Right ventricle myocardium inferior (tissue), 1 donor: ENCODE measurements at places on chromosomes 6 and 20. TPM values are rescaled to one million over a fixed set of nuclear protein-coding genes. Genes with fewer than 3 reads are reported as not detected.
A peak's percentile ranks its signal among the peaks of the same experiment; 100 is the strongest.

The OPRM1 gene
- total RNA-seq, result not detected

GRCh38 chr20:10404959-10405530 lies 29.0 kb downstream of the MKKS start:
- DNase-seq, result no peak

- DNase-seq, result no peak
These were observed 608.4 kb upstream of the SYNCRIP start for GRCh38 chr6:86251106-86251505.

DNA sequence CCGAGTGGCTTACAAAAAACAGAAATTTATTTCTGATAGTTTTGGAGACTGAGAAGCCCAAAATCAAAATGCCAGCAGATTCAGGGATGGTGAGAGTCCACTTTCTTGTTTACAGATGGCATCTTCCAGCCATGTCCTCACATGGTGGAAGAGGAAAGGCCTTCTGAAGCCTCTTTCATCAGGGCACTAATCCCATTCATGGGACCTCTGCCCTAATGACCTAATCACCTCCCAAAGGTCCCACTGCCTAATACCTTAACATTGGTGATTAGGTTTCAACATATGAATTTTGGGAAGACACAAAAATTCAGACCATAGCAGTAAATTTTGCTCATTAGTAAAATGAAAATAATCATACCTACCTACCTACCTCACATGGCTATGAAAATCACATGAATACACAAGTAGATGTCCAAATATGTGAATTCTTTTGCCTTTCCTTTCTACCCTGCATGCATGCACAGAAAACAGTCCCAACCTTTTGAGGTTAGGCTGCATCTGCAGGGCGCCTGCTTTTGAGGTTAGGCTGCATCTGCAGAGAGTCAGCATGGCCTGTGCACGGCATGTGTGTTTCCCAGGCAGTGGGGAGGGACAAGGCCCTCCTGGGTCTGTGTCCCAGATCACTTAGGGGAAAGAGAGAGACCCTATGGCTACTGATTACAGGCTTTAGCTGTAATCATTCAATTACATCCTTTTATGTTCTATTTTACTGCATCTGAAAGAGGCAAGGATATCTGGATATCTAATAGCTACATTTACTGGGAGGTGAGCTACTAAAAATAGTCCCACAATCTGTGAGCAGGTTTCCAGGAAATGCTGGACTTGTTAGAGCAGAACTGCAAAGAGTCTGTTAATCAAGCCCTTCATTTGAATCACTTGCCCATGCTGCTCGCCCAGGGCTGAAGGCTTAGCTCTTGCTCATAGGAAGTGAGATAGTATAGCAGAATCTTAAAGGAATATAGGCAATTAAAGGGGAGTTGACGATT lies 497.7 kb upstream of the MARCKS start:
- DNase-seq, result no peak

GRCh38 chr6:134420614-134421181 lies 102.8 kb upstream of the SGK1 start:
- DNase-seq, result no peak

GRCh38 chr6:133504761-133505160 lies 263.6 kb downstream of the EYA4 start:
- peak; percentile 50 for DNase-seq

DNA sequence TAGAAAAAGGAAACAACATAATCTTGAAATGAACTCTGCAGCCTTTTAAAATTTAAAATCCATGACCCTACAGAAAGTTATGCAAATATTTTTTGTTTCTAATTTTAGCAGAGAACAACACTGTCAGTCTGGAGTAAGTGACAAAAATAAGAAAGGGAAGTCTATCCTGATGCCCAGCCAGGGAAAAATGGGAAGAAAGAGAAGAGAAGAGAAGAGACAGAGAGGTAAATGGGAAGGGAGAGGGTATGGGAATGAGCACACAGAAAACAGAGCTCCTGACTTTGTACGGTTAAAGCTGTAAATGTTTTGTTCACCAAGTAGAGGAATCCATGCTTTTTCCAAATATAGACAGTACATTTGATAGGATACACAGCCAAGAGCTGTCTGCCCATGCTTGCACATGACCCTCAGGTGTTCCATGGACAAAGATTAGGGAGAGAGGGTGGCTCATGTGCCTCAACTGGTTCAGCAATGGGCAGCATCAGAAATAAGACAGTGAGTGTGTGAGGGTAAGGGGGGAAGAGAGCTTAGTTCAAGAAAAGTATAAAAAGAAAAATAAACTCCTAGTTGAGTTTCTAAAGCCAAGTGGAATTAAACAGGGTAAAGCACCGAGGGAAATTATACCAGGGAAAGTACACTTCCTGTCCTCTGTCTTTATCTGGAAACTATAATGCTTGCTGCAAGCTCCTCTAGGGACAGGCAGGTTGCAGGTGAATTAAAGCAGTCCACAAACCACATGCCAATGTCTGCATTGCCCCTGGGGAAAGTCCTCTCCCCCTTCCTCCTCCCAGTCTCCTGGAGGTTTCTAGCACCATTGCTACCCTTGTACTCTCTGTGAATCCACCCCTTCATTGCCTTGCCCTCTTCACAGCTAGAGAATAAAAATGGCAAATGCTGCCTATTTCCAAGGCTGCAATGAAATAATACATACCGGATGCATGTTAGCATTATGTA lies 30.0 kb downstream of the MAP3K5 start:
- DNase-seq, result no peak

GRCh38 chr20:16951876-16952275 lies 203.7 kb downstream of the OTOR start:
- DNase-seq, result no peak

The CCDC170 gene
- 0.38 TPM for total RNA-seq

DNA sequence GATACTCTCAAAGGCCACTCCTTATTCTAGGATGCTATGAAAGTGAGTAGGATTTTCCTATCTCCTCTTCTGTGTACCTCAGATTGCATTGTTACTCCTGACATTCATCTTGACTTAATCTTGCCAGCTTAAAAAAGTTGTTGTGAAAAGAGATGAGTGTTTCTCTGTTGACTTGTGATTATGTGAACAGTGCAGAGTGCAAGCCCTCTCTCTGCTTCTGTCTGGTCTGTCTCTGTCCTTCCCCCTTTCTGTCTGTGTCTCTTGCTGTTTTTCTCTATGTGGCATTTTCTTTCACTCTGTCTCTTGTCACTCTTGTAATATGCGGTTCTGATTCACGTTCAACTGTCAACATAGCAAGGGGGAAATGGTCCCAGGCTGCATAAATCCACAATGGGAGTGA lies 306.6 kb downstream of the FARS2 start:
- no peak for DNase-seq

GRCh38 chr6:14573267-14573666 lies 455.7 kb downstream of the CD83 start:
- DNase-seq, result no peak

- no peak for DNase-seq
These were observed 109.8 kb downstream of the CHD6 start for GRCh38 chr20:41508335-41508734.

GRCh38 chr20:44500221-44500620 lies 21.6 kb downstream of the SERINC3 start:
- no peak for DNase-seq

DNA sequence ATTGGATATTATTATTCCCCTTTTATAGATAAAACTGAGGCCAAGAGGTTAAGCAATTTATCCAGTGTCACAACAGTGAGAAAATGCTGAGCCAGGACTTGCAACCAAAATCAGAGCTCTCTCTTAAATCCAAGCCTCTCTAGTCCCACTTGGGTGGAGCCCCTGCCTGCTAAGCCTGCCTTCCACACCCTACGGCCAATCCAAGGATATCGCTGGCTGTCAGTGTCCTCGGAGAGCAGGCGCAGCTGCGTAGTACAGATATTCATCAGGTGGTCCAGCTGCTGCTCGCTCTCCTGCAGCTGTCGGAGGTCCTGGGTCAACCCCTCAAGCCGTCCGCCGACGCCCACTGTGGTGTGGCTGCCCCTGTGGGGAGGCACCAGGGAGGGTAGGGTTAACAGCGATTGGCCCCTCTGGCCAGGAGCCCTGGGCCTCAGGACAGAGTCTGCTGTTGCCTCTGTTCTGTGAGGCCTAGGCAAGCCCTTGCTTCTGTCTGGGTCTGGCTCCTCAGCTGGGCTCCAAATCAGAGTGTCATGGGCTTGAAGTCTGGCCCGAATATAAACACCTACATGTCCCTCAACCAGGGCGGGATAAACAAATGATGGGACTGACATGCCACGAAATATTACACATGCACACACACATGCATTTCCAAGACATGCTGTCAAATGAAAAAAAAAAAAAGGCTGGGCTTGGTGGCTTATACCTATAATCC lies 3.9 kb upstream of the NECAB3 start:
- peak; percentile 88 for DNase-seq

DNA sequence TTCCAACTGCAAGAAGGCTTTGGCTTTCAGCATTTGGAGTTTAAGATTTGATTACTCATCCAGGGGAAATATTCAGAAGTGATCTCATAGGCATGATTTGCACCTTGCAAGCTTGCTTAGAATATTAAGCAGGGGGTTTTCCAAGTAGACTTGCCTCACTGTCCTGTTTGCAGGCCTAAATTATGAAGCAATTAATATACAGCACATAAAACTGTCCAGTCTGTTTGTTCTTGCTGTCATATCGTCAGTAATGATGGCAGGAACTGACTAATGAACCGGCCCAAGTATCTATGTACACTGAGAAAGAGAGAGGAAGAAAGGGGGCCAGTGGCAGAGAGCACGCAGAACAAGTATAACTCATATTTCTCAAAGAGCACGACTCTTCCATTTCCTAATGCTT lies 212.5 kb upstream of the SUPT3H start:
- DNase-seq, result no peak

DNA sequence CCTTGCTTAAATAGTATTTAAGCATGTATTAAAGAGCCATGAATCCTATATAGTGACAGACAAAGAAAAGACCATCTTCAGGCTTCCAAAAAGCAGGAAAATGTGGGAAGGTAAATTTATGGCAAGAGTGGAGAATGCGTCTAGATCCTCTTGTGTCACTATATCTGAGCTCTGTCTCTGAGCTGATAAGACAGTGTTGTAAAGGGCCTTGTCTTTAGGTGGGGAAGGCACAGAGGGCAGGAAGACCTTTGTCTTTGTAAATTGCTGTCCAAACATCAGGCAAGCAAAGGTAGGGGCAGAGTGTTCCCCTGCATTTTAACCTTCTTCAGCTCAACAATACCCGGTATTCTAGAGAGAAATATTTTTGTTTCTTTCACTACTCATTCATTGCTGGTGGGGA lies 33.9 kb upstream of the MBOAT1 start:
- DNase-seq, result no peak

The ECI2 gene
- 150 TPM for total RNA-seq

GRCh38 chr6:5151360-5151954 lies 66.3 kb downstream of the PPP1R3G start:
- DNase-seq, result no peak

The PMEPA1 gene
- 23.9 TPM for total RNA-seq
